ENCODE measurements at places on chromosomes 5 and 9. TPM values are rescaled to one million over a fixed set of nuclear protein-coding genes. Genes with fewer than 3 reads are reported as not detected.

TSSK1B gene
- not detected for total RNA-seq

ZDHHC11B gene
- 17.7 TPM for total RNA-seq

DOCK2 gene
- total RNA-seq = 354 TPM

GPBP1 gene
- 171 TPM for total RNA-seq

PCDHGA2 gene
- not detected for total RNA-seq

SGCD gene
- not detected for total RNA-seq

CER1 gene
- not detected for total RNA-seq

TCF7 gene
- 234 TPM for total RNA-seq

GPR107 gene
- 29.9 TPM for total RNA-seq

- peaks cover 18% of the 10 kb centered on the region for H3K4me1 ChIP-seq
- no peak for DNase-seq
- H3K27ac ChIP-seq = no peak overlapping the region
These were observed 32.8 kb downstream of the RHOBTB3 start for GRCh38 chr5:95763941-95764340.

- H3K27me3 ChIP-seq = no peaks in the 10 kb centered on the region
- no peaks in the 10 kb centered on the region for H3K36me3 ChIP-seq
- no peak overlapping the region for H3K27ac ChIP-seq
- no peak for DNase-seq
These were observed 94.2 kb downstream of the ADAMTS19 start for GRCh38 chr5:129554134-129554904.

- H3K4me1 ChIP-seq = no peaks in the 10 kb centered on the region
- no peaks in the 10 kb centered on the region for H3K36me3 ChIP-seq
- peaks cover 3% of the 10 kb centered on the region for H3K27me3 ChIP-seq
- no peak overlapping the region for H3K4me3 ChIP-seq
- no peak overlapping the region for H3K27ac ChIP-seq
- DNase-seq = no peak
These were observed 41.4 kb upstream of the RNU6ATAC start for GRCh38 chr9:134205672-134206310.

- H3K36me3 ChIP-seq = no peaks in the 10 kb centered on the region
- H3K27me3 ChIP-seq = no peaks in the 10 kb centered on the region
- DNase-seq = no peak
- no peak overlapping the region for H3K27ac ChIP-seq
These were observed 256.3 kb upstream of the TMEM161B start for GRCh38 chr5:88524941-88525340.

DNA sequence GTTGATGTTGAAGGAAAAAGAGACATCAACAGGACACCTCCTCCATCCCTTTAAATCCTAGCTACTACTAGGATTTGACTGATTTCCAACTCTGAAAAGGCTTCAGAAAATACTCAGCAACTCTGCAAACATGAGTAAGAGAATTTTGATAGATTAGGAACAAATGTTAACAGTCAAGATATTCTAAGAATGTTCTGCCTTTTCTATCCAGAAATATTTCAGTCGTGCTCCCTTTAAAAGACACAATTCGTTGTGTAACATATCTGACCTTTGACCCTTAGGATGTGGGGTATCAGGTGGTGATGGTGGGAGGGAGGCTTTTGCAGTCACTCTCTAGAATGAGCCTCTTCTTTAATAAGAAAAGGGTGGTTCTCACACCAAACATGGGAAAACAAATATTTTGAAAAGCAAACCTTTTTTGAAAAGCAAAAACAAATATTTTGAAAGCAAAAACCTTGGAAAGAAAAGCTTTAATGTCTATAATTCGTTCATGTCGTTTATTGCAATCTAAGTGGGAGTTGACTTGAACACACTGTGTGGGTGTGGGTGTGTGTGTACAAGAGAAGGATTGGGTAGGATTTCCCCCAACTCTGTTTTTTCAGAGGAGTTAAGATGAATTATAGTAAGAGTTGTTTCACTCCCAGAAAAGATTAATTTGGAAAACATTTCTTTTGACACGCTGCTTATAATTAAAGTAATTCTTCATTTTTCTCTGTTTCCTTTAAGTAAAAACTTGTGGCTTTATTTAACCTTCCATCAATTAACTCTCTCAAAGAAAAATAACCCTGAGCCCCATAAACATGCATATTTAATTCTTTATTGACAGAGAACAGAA, 152.8 kb downstream of the TMEM167A start:
- no peak for DNase-seq
- no peak overlapping the region for H3K27ac ChIP-seq
- no peaks in the 10 kb centered on the region for H3K27me3 ChIP-seq
- no peaks in the 10 kb centered on the region for H3K36me3 ChIP-seq
- no peaks in the 10 kb centered on the region for H3K4me1 ChIP-seq

DNA sequence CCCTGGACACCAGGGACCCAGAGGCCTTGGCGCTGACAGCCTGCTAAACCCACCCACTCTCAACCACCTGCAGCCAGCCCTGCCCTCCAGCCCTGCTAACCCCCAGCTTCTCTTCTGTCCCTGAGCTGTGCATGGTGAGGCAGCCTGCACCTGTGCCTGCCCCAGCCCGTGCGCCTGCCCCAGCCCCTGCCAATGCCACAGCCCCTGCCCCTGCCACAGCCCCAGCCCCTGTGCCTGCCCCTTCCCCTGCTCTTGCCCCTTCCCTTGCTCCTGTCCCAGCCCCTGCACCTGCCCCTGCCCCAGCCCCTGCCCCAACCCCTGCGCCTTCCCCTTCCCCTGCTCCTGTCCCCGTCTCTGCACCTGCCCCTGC, 43.3 kb upstream of the IRX4 start:
- H3K27ac ChIP-seq = no peak overlapping the region
- H3K27me3 ChIP-seq = peaks cover 18% of the 10 kb centered on the region
- H3K4me3 ChIP-seq = no peak overlapping the region
- no peak for DNase-seq
- no peaks in the 10 kb centered on the region for H3K4me1 ChIP-seq

GRCh38 chr9:87140605-87141109, 193.4 kb upstream of the GAS1 start:
- no peak overlapping the region for H3K27ac ChIP-seq
- no peaks in the 10 kb centered on the region for H3K36me3 ChIP-seq
- no peak for DNase-seq
- H3K4me3 ChIP-seq = no peak overlapping the region

DNA sequence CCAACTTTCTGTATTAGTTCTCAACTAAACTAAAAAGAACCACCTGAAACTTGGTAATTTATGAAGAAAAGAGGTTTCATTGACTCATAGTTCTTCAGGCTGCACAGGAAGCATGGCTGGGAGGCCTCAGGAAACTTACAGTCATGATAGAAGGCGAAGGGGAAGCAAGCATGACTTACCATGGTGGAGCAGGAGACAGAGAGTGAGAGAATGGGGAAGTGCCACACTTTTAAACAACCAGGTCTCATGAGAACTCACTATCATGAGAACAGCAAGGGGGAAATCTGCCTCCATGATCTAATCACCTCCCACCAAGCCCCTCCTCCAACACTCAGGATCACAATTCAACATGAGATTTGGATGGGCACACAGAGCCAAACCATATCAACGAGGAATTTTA, 123.5 kb downstream of the DEPDC1B start:
- DNase-seq = no peak
- H3K4me1 ChIP-seq = no peaks in the 10 kb centered on the region
- H3K4me3 ChIP-seq = no peak overlapping the region
- H3K36me3 ChIP-seq = no peaks in the 10 kb centered on the region
- no peak overlapping the region for H3K27ac ChIP-seq

GRCh38 chr5:59325070-59325469, 568.5 kb downstream of the PDE4D start:
- H3K27ac ChIP-seq = no peak overlapping the region
- H3K4me1 ChIP-seq = no peaks in the 10 kb centered on the region
- H3K36me3 ChIP-seq = no peaks in the 10 kb centered on the region
- no peak overlapping the region for H3K4me3 ChIP-seq
- no peak for DNase-seq

DNA sequence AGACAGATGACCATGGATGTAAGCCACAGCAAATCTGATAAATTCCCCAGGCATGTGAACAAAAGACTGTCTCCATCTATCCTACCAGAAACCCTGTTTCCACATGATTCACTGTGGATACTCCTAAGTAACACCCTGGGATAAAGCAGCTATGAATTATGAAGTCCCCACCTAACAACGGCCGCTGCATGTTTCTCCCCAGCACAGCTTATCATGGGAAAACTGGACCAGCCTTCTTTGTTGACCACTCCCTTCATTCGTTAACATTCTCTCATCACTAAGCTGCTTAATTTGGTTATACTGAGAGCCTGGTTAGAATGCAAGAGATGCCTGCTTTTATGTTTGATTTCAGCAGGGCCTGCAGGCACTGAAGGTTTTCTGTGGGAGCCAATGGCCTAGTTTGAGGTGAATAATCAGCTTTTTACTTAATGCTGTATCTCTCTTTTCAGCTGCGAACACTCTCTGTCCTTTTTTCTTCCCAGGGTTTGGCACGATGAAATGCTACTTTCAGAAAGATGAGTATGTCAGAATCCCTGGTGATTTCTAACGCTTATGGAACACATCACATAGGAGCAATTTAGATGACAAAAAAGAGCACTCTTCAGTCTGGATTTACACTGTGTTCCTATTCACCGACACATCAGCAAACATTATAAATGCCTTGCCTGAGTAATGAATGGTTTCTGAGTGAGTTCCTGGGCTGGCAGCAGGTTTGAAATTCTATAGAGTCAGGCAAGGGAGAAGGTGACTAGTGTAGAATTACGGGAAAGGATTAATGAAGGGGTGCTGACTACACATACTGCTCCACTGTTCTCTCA, 318.4 kb upstream of the ZNF608 start:
- no peaks in the 10 kb centered on the region for H3K4me1 ChIP-seq
- H3K27ac ChIP-seq = no peak overlapping the region
- DNase-seq = no peak
- H3K36me3 ChIP-seq = no peaks in the 10 kb centered on the region
- no peaks in the 10 kb centered on the region for H3K27me3 ChIP-seq
- H3K4me3 ChIP-seq = no peak overlapping the region

DNA sequence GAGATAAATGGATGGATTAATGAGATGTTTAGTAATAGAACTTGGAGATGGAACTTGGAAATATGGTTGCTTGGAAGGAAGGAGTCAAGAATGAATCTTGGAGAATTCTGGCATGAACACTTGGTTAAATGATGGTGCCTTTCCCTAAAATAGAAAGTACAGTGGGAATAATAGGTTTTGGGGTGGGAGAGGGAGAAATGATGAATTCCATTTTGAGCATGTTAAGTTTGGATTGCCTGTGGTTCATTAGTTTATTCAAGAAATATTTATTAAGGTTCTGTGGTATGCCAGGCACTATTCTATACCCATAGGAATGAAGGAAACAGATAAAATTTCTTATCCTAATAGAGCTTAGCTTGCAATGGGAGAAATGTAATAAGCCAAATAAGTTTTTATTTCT, 58.4 kb downstream of the PBX3 start:
- no peaks in the 10 kb centered on the region for H3K4me1 ChIP-seq
- H3K4me3 ChIP-seq = no peak overlapping the region
- no peaks in the 10 kb centered on the region for H3K36me3 ChIP-seq
- H3K27ac ChIP-seq = no peak overlapping the region
- no peaks in the 10 kb centered on the region for H3K27me3 ChIP-seq
- DNase-seq = no peak

DNA sequence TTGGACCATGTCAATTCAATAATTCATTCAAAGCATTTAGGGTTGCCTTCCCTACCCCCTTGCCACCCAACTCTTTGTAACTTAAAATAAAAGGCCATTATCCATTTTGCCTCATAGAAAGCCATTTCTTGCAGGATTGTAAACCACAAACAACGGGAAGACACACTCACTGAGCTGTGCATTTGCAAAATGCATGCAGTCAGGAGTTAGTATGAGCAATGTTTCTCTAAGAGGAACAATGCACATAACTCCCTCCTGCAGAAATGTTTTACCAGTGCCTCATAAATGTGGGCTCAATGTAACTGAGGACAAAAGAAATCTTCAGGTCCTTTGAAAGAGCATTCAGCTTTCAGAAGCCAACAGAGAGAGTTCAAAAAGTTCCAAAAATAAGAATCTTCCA, 98.5 kb upstream of the ABCA1 start:
- no peak overlapping the region for H3K27ac ChIP-seq
- no peak overlapping the region for H3K4me3 ChIP-seq
- no peaks in the 10 kb centered on the region for H3K4me1 ChIP-seq
- DNase-seq = no peak
- no peaks in the 10 kb centered on the region for H3K36me3 ChIP-seq

DNA sequence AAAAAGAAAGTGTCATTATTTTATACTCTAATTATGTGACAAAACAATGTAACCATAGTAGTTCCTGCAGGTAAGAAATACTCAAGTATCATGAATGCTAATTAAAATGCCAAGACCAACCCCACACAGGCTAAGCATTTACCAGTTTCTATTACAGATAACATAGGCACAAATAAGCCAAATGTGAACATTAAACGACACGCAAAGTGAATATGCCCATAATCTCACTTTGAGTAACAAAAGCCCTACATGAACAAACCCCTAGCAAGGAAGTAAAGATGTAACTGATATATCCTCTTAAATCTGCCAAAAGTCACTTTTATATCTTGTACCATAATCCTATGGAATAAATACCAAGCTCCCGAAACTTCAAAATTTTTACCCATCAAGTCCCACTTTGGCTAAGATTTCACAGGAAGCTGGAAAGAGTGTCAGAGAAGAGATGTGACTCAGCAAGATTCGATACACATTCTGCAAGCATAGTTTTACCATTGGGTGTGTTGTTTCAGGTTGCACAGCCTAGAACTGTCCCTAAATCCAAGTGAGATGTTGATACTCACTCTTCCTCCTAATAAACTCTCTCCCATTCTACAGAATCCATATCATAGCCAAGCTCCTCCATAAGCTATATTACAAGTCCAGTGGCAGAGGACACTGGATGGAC, 28.8 kb downstream of the TRPM6 start:
- H3K27ac ChIP-seq = no peak overlapping the region
- H3K4me1 ChIP-seq = no peaks in the 10 kb centered on the region
- H3K36me3 ChIP-seq = no peaks in the 10 kb centered on the region
- H3K27me3 ChIP-seq = no peaks in the 10 kb centered on the region

DNA sequence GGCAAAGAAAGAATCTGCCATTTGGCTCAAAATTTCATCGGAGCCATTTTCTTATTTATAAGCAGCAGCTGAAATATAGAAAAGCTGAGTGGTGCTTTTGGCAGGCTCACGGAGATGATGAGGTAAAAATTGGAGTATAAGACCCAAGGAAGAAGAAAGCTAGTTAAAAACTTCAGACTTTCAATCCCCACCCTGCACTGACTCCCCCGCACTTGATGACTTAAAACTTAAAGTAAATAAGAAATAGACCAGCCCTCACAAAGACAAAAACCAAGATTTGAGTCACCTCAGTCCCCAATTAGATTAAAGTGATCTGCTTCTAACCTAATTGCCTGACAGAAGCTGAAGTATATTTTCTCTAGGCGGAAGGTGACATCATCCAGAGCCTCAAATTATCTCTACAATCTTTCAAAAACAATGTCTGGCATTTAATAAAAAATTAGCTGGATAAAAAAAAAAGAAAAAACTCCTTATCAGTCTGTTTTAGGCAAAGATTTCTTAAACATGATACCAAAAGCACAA, 124.0 kb upstream of the PJA2 start:
- H3K36me3 ChIP-seq = no peaks in the 10 kb centered on the region
- no peaks in the 10 kb centered on the region for H3K4me1 ChIP-seq

GRCh38 chr5:18105449-18105848, 471.2 kb downstream of the TAF11L14 start:
- no peak for DNase-seq
- no peaks in the 10 kb centered on the region for H3K27me3 ChIP-seq
- no peaks in the 10 kb centered on the region for H3K36me3 ChIP-seq
- H3K4me3 ChIP-seq = no peak overlapping the region
- H3K4me1 ChIP-seq = no peaks in the 10 kb centered on the region
